ENCODE measurements at places on chromosomes 11 and 22. TPM values are rescaled to one million over a fixed set of nuclear protein-coding genes. Genes with fewer than 3 reads are reported as not detected.

GRCh38 chr11:70175236-70175698, 27.8 kb upstream of the FADD start:
- DNase-seq = no peak

- DNase-seq = no peak
Measured at GRCh38 chr11:115407496-115407895, 96.7 kb downstream of the CADM1 start.

- no peak for DNase-seq
Measured at GRCh38 chr11:6480299-6480914, 724 bp downstream of the ARFIP2 start.

DNA sequence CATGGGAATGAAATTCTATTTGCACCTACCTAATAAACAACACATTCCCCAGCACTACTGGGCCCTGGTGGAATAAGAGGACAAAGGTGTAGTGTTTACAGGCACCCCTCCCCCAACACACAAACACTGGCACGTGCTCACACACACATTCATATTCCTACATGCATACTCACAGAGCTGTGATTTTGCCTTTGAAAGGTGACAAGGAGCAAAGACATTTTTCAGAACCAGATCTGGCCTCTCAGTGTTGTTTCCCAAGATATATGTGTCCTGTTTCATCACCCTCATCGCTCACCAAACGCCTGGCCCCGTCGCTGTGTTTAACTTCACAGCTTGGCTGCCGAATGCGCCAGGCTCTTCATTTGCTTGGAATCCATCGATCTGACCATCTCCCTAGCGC, 292.6 kb downstream of the NTM start:
- no peak for DNase-seq

DNA sequence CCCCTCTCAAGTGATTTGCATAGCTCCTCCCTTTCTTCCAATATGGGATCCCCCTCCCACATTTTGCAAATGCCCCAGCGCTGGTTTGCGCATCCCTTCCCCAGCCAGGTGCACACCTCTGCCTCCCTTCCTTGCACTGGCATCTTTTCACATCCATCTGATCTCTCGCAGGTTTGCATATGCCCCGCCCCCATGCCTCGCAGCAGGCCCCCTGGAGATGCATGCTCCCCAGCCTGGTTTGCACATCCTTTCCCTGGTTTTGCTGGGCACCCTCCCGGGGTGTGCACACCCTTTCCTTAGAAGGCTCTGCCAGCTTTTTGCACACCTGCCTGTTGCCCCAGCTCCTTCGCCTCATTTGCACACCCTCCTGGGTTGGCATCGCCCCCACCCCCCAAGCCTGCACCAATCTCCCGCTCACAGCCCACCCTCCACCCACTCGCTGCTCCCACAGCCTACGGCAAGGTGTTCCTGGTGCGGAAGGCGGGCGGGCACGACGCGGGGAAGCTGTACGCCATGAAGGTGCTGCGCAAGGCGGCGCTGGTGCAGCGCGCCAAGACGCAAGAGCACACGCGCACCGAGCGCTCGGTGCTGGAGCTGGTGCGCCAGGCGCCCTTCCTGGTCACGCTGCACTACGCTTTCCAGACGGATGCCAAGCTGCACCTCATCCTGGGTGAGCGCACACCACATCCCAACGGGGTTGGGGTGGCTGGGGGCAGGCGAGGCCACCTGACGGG, 917 bp downstream of the RPS6KA4 start:
- no peak for DNase-seq

- DNase-seq = no peak
Measured at GRCh38 chr11:32566517-32566916, 17.1 kb upstream of the EIF3M start.

- no peak for DNase-seq
Measured at GRCh38 chr11:64342869-64343745, 3.1 kb downstream of the CCDC88B start.

The MPPED2 gene
- 1.8 TPM for total RNA-seq
